ENCODE measurements at places on chromosomes 16 and 17.

DNA sequence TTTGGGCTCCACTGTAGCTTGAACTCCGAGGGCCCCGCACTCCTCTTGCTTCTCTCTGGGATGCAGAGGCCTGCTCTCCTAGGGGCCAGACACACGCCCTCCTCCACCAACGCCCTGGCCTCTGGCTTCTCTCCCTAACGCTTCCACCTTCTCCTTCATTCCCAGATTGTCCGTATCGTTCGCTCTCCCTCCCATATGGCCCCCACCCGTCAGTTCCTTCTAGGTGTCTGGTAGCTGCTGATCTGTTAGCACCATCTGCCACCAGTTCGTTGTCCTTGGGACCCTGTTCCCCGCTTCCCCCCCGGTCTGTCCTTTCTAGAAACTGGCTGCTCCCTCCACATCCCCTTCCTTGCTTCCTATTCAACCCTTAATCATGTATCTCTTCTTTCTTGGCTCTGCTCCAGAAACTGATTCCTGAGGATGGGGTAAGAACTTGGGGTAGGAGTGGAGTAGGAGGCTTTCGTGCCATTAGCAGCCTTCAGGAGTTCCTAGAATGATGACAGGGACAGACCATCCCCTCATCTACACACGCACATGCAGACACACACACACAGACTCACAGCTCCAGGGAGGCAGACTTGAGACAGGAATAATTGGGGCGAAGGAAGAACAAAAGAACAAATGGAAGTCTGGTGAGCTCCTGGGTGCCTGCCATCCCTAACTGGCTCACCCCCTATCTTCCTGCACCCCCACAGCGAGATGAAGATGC is 4.3 kb downstream of the ATP1B2 start:
- no peak for DNase-seq

DNA sequence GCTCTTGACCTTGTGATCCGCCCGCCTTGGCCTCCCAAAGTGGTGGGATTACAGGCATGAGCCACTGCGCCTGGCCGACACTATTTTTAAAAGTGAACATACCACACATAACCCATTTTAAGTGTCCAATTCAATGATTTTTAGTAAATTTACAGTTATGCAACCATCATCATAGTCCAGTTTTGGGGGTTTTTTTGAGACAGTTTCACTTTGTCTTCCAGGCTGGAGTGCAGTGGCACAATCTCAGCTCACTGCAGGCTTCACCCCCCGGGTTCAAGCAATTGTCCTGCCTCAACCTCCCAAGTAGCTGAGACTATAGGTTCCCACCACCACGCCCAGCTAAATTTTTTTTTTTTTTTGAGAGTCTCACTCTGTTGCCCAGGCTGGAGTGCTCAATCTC is 3.1 kb upstream of the EPOP start:
- DNase-seq: no peak

- no peak for DNase-seq
These were observed 1.6 kb upstream of the KIAA0513 start for GRCh38 chr16:85025781-85026653.

- DNase-seq: no peak
These were observed 4.9 kb downstream of the PRCD start for GRCh38 chr17:76544546-76545365.

DNA sequence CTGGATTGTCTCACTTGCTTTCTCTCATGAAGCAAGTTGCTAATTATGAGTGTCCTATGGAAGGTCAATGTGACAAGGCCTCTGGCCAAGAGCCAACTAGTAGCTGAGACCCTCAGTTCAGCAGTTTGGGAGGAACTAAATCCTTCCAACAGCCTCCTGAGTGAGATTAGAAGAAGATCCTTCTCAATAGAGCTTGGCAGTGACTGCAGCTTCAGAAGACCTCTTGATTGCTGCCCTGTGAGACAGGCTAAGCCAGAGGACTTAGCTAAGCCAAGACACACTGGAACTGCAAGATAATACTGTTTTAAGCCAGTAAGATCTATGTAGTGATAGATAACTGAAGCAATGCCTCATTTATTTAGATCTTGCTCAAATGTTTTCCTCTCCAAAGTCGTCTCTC is 34.3 kb downstream of the PCTP start:
- DNase-seq: no peak

DNA sequence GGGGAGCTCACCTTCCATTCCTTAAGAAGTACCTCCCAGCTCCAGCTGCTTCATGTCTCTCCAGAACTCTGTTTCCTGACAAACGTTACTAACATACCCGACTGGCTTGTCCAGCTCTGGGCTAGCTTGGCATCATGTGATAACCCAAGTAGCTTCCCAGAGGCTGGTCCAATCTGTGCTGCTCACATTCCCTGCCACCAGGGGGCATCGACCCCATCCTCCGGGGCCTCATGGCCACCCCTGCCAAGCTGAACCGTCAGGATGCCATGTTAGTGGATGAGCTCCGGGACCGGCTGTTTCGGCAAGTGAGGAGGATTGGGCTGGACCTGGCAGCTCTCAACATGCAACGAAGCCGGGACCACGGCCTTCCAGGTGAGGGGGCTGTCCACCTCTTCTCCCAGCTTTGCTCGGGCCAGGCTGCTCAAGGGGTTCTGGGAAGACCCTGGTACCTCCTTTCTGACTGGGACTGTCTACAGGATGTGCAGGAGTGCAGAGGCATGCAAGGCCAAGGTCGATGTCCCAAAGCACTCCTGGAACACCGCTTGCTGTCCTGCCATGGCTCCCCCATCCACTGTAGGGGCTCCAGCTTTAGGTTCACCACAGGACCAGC is 7.6 kb downstream of the EPX start:
- DNase-seq: peak; percentile 67

DNA sequence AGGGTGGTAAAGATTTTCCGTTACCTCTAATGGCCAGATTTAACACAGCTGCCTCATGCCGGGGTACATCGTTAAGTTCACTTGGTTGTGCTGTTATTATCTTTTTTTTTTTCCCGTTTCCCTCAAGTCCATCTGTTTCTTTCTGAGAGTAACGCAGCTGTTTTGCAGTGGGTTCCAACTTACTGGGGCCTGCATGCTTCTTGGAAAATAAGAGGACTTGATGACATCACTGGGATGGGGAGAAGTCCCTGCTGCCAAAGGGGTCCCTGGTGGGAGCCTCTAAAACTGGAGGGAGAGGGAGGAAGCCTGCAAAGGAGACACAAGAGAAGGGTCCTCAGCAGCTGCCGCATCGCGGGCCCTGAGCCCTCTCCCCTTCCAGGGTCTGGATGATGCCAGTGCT is 77.8 kb upstream of the NOL11 start:
- DNase-seq: no peak

DNA sequence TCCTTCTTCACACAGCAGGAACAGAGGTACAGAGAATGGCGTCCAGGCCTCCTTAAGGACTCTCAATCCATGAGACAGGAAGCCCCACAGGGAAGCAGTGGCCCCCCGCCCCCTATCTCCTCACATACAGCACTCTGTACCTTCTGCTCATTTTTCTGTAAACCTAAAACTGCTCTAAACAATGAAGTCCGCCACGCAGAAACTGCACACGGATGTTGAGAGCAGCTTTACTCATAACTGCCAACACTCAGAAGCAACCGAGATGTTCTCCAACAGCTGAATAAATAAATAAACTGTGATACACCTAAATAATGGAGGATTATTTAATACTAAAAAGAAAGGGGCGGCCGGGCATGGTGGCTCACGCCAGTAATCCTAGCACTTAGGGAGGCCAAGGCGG is 9.9 kb downstream of the TBC1D16 start:
- DNase-seq: no peak

GRCh38 chr16:74201576-74201975 is 95.0 kb upstream of the PSMD7 start:
- DNase-seq: peak; percentile 3

Data from foreskin melanocyte (primary cell).